ENCODE measurements at places on chromosomes 12 and 14.
A peak's percentile ranks its signal among the peaks of the same experiment; 100 is the strongest.

GRCh38 chr12:19093218-19093617, 36.3 kb upstream of the PLEKHA5 start:
- DNase-seq = no peak

- no peak for DNase-seq
Observed at GRCh38 chr12:51306507-51306906, 17.5 kb downstream of the BIN2 start.

- DNase-seq = no peak
Observed at GRCh38 chr14:24804552-24805212, 170.7 kb upstream of the GZMB start.

- DNase-seq = no peak
Observed at GRCh38 chr12:48601013-48601756, 31.3 kb upstream of the LALBA start.

- no peak for DNase-seq
Observed at GRCh38 chr14:68144051-68144681, 324.6 kb downstream of the RAD51B start.

DNA sequence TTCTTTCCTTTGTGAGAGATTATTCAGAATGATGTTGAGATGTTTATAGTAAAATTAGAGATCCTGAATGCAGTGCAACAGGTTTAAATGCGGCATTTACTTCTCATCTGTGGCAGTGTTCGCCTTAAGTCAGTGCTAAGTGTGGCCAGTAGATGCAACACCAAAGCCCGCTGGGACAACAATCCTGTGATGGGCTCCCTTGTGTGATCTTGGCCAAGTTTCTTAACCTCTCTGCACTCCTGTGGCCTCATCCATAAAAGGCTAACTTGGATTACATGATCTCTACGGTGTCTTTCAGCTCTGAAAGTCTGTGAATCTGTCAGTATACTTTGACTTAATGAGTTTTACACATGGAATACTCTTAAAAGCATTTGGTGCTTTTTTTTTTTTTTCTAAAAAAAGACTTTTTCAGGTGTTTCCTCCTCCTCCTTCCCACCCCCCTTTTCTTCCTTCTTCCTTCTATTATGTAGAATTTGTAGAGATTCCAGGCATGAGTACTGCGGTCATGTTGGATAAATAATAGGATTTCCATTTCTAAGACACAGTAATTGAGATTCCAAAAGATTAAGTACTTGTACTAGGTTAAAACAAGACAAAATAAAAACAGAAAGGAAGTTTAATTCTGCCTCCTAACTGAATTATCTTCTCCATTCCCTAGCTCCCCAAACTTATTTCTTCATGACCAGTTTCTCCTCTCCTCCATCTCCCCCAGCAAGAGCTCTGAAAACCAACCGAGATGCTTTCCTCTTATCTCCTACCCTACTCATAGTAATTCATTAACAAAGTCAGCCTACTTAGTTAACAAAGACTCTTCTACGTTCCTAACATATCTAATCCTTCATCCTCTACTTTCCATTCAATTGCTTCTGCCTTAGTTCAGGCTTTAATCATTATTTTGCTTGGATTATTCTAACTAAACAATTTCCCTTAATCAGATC, 42.2 kb upstream of the NAV3 start:
- DNase-seq = no peak

DNA sequence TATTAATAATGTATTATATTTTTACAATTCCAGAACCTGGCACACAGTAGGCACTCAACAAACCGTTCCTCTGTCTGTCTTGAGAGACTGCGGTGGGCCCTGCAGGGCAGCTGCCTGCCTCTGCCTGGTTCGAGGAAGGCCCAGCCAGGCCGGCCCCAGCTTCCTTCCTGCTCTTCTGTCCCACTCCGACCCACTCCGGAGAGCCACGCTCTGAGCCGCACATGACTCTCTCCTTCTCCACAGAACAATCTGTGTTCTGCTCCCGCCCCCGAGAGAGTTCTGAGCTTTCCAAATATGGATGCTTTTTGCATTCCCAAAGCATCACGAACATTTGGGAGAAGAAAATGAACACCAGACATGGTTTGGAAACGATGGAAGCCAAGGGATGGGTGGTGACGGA, 57.3 kb downstream of the TTC7B start:
- no peak for DNase-seq

GRCh38 chr12:62288328-62288727, 28.1 kb downstream of the USP15 start:
- no peak for DNase-seq

- DNase-seq = no peak
Observed at GRCh38 chr12:132154941-132155770, 10.9 kb downstream of the NOC4L start.

DNA sequence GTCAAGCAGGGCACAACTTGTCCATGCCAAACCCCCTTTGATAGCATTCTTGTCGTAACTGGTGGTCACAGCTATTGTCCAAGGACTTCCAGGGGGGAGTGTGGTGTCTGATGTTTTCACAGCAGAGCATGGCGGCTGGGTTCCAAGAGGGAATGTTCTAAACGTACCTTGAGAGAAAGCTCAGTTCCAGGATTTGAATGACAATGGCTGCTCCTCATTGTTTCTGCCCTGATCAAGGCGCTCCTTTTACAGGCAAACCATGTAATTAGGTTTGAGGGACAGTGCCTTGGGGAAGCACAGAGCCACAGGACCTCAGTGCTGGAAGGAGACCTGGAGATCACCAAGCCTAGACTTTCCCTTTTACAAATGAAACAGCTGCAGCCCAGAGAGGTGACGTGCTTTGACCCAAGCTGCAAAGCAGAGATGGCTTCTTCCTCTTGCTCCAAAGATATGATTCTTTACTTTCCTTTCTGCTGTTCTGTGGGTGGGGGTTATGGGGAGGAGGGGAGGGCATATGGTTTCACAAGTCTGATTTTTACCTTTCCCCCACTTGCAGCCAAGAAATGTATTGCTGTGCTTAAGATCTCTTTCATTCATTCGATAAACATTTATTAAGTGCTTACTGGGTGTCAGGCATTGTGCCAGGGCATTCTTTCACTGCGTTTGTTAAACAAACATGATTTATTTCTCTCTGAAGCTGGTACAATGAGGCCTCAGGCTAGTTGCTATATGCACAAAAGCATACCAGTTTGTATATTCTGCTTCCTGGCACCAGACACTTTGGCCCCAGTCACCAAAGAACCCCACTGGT, 172.8 kb downstream of the KTN1 start:
- DNase-seq = no peak

DNA sequence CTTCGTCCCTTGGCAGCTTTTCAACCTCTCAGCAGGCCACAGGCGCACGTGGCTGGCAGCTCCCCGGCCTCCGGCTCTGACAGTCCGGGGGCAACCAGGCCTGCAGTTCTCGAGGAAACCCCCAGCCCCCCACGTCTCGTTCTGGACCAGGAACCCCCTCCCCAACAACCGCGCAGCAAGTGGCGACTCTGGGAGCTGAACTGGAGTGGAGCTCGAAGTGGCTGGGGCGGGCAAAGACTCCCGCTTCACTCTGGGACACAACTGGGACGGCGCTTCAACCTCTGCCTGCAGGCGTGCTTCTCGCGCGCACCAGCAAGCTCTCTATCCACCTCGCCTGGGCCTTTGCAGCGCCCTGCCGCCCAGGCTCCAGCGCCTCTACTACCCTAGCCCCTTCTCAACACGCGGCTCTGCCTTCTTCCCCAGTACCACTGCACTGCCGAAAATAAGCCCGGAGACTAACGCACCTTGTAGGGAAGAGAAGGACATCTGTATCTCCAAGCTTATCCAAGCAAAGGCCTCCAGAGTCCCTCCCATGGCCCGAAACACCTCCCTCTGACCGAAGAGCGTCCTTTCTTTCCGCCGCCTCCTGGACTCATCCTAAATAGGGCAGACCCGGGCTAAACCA, 2.4 kb upstream of the NKX2-1 start:
- no peak for DNase-seq

DNA sequence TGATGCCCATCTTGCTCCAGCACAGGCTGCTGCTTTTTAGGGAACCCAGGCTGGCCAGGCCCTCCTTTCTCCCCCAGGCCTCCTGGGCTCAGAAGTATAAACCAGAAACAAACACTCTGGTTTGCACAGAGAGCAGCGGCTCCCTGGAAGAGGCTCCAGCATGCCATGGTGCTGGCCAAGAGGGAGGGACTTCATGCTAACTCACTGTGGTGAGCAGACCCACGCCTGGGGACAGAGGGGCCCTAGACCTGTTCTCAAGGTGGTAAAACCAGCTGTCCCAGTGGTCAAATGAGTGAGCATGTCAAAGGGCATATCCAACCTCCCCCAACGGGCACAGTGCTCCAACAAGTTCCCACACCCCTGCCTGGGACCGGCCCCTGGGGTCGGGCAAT, 15.5 kb downstream of the BCL11B start:
- DNase-seq = no peak

- DNase-seq = no peak
Observed at GRCh38 chr12:40054555-40055227, 51.2 kb downstream of the SLC2A13 start.

GRCh38 chr12:81517296-81517695, 241.9 kb downstream of the PPFIA2 start:
- no peak for DNase-seq

DNA sequence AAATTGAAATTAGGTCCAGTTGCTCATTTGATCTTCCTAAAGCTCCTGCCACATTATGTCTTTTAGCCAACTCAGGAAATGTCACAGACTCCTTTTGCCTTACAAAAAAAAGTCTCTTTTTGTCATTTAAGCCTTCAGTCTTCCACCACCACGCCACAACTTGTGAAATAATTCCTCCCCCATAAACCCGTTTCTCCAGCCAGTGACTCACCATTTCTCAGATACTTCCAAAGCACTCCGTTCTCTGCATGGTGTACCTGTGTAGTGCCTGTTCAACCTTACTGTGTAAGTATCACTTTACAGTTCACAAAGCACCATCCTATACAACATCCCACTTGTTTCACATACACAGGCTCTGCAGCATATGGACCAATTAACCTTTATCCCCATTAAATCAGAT, 139.5 kb upstream of the AEBP2 start:
- no peak for DNase-seq

DNA sequence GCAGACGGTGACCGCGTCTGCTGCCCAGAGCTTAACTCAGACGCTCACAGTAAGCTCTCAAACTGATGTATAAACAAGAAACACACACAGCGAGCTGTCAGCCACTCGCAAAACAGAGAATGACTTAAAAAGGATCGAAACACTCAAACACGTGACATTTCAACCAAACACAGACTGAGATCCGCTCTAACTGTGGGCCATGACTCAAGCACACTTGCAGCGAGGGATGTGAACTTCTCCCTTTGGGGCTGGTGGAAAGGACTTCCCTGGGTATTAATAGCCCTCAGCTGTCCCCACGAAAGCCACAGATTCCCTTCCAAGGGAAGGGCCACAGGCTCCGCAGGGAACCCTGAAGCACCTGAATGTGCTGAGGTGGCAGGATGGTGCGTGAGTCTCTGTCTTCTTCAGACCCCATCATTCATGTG, 29.1 kb downstream of the CCDC88C start:
- DNase-seq = no peak

- peak; percentile 38 for DNase-seq
Observed at GRCh38 chr12:81835783-81836182, 76.6 kb upstream of the PPFIA2 start.

DNA sequence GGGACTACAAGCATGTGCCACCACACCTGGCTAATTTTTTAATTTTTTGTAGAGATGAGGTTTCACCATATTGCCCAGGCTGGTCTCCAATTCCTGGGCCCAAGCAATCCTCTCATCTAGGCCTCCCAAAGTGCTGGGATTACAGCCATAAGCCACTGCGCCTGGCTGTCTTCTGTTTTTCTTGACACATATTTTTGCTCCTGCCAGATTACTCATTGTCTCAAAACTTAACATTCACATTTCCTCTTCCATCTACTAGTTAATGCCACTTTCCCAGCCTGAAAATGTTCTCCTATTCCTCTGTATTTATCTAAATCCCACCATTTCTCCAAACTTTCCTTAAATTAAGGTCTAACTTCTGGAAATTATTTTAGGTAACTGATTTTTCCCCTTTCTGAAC, 36.2 kb upstream of the KCNH3 start:
- no peak for DNase-seq

- DNase-seq = no peak
Observed at GRCh38 chr12:95318071-95318545, 100.5 kb downstream of the VEZT start.

DNA sequence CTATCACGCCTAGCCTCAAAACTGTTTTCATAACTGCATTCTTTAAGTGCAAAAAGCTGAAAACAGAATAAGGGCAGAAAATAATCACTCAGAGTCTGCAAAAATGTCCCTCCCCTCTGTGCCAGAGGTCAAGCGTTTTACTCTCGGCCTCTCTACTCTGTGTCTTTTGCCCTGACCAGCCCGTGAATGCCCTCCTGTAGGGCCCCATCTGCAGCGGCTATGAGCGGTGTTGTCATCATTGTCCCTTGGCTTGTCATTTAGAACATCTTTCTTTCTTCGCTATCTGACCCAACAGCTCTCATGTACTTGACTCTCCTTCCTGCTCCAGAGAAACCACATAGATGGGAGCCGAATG, 21.7 kb downstream of the ELK3 start:
- DNase-seq = no peak

GRCh38 chr12:99043319-99043914, 398.3 kb downstream of the APAF1 start:
- peak; percentile 5 for DNase-seq

GRCh38 chr12:73413051-73413450, 1124.6 kb upstream of the ATXN7L3B start:
- no peak for DNase-seq

- DNase-seq = no peak
Observed at GRCh38 chr12:14777271-14777670, 26.0 kb downstream of the WBP11 start.

GRCh38 chr14:29348504-29348903, 579.1 kb downstream of the PRKD1 start:
- DNase-seq = no peak

- no peak for DNase-seq
Observed at GRCh38 chr14:50089208-50089607, 27.2 kb downstream of the VCPKMT start.

GRCh38 chr12:120181991-120182631, 12.4 kb downstream of the GCN1 start:
- DNase-seq = no peak

- DNase-seq = peak; percentile 71
Observed at GRCh38 chr12:6852651-6853354, 853 bp downstream of the USP5 start.

DNA sequence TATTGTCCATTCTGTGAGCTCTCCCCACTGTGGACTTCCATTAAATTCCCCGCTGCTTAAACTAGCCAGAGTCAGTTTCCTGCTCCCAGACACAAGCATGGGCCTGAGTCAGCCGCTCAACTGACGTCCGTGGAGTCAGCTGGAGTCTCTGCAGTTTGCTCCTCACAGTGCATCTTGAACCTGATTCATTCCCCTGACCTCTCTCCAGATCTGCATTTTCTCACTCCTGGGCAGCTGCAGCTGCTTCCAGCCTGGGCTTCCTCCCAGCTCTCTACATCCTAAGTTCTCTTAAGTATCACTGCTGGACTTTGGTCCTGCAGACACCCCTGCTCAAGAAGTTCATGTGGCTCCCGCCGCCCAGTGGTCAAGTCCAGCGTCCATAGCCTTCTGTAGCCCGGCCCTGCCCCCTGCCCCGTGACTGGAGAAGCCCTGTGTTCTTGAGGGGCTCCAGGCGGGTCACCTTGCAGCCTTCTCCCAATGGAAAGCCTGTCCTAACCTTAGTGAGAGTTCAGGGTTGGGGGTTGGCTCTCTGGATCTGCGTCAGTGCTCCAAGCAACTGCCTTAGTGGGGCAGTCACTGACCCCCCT, 20.0 kb downstream of the NFKBIA start:
- no peak for DNase-seq
